ENCODE measurements at places on chromosomes 5 and 9.

- DNase-seq, result no peak
These were observed 24.3 kb downstream of the NDFIP1 start for GRCh38 chr5:142132916-142133315.

- no peak for DNase-seq
These were observed 556.3 kb upstream of the RGMB start for GRCh38 chr5:98217138-98217537.

- DNase-seq, result no peak
These were observed 33.9 kb downstream of the HRH2 start for GRCh38 chr5:175691761-175692160.

DNA sequence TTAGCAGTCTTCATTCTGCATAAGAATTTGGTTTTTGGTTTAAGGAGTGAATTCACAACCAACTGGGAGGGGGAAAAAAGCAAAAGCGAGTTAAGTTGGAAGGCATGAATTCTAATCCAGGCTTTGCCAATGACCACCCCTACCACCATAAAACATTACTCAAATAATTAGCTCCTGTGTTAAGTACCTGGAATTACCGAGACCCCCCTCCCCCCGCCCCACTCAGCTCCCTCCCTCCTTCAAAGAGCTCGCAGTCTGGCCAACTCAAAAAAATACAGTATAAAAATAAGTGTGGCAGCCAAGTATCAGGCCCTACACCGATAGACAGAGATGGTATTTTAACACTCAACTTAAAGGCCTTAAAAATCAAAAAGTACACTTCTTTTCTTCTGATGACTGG lies 492 bp downstream of the ATG12 start:
- DNase-seq, result no peak

DNA sequence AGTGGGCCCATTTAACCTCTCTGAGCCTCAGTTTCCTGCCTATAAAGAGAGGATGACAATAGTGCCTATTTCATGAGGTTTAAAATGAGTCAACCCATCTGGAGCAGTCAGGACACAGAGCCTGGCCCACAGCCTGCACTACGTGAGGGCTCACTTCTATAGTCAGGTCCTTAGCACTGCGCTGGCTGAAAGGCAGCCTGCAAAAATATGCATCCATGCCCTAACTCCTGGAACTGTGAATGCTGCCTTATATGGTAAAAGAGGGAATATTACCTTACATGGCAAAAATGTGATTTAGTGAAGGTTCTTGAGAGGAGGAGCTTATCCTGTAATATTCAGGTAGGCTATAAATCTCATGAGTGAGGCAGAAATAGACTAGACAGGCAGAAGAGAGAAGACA lies 98.5 kb downstream of the GABBR2 start:
- no peak for DNase-seq

GRCh38 chr9:32128546-32128945 lies 255.9 kb upstream of the ACO1 start:
- DNase-seq, result no peak

DNA sequence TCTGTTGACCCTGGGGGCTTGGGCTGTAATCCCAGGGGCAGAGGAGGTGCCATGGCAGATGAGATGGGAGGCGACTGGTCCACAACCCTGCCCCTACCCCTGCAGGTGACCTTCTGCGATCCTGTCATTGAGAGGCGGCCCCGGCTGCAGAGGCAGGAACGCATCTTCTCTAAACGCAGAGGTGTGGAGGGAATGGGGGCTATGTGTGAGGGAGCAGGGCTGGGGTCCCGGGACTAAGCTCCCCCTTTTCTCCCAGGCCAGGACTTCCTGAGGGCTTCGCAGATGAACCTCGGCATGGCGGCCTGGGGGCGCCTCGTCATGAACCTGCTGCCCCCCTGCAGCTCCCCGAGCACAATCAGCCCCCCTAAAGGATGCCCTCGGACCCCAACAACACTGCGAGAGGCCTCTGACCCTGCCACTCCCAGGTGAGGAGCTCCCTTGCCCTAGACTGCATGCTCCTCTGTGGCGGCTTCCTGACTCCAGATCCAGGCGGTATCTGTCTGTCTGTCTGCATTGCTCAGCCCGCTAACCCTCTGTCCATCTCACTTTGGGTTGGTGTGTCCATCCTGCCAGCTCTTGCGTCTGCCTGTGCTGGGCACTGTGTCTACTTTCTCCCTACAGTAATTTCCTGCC lies 9.9 kb downstream of the ZDHHC12 start:
- DNase-seq, result no peak

- no peak for DNase-seq
These were observed 11.7 kb downstream of the CDC14B start for GRCh38 chr9:96607971-96608370.

- DNase-seq, result no peak
These were observed 180.6 kb downstream of the PLK2 start for GRCh38 chr5:58279259-58279658.

DNA sequence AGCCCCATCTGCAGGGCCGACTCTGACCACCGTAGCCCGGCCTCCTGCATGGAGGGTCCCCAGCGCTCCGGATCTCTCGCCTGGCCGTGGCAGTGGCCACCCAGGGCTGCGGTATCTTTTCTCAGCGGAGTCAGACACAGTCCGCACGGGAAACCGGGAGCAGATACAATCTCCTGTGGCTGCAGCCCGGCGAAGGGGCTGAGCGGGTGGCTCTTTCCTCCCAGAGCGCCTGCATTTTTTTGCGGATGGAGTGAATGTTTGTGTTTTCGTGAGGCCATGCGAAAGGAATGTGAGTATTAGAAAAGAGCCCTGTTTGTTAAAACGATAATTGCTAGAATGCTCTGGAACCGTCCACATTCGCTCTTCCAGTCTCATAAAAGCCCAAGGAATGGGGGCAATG lies 53.4 kb upstream of the PTCH1 start:
- no peak for DNase-seq

- no peak for DNase-seq
These were observed 3.9 kb upstream of the NKD2 start for GRCh38 chr5:1004461-1005248.

DNA sequence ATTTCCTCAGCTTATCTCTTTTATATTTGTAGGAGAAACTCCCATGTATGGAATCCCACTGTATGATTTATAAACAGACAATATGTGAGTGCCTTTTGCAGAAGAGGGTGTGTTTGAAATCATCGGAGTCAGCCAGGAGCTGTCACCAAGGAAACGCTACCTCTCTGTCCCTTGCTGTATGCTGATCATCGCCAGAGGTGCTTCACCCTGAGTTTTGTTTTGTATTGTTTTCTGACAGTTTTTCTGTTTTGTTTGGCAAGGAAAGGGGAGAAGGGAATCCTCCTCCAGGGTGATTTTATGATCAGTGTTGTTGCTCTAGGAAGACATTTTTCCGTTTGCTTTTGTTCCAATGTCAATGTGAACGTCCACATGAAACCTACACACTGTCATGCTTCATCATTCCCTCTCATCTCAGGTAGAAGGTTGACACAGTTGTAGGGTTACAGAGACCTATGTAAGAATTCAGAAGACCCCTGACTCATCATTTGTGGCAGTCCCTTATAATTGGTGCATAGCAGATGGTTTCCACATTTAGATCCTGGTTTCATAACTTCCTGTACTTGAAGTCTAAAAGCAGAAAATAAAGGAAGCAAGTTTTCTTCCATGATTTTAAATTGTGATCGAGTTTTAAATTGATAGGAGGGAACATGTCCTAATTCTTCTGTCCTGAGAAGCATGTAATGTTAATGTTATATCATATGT lies 18.0 kb upstream of the CTSL start:
- DNase-seq, result no peak

GRCh38 chr5:58317009-58317408 lies 142.9 kb downstream of the PLK2 start:
- DNase-seq, result no peak
